Stimulated activated CD4-positive, alpha-beta T cell treated with anti-CD3 and anti-CD28 coated beads, TNF-alpha, amount 100 ng/mL, for 24 hours (primary cell): ENCODE measurements at places on chromosomes 2 and 18.
A peak's percentile ranks its signal among the peaks of the same experiment; 100 is the strongest.

GRCh38 chr2:231709981-231710798, 1.9 kb downstream of the PTMA start:
- peak; percentile 75 for DNase-seq

DNA sequence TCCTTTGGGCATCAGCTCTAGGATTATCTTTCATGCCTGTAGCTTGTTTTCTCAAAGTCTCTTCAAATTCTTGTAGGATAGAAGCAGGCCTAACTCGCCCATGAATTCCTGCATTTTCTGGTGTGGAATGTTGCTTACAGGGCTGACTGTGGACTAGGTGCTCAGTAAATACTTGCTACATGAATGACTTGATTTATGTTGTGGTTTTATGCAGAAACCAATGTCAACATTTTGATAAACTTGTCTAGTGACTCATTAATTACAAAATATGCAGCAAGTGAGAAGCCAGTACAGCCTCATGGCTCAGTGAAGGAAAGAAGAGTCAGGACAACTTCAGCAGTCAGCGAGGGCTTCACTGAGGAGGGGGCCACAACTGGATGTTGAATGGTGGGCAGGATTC, 110.6 kb upstream of the SIX2 start:
- DNase-seq: no peak

DNA sequence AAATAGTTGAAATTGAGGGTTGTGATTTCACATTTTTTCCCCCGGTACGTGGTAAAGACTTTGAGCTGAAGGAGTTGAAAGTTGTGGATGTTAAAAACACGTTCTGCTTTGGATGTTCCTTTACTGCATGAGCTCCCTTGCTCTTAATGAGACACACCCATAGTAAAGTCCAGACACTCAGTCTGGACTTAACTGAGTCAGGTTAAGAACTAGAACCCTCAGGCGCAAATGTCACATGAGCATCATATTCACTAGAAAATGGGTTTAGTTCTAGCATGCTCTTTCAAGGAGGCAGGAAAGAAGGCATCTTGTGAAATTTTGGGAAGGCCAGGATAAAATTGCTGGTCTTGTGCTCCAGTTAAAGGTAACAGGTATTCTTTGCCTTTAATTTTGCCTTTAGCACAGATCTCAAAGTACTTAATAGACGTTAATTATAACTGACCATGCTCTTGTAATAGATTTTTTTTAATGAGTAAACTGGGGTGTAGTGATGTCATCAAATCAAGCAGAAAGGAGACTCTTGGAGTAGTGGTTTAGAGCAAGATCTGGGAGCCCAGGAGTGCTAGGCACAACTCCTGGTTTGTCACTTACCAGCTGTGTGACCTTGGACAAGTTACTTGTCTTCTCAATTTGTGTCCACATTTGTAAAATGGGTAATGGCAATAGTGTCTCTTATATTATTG, 20.6 kb downstream of the ITGA6 start:
- no peak for DNase-seq

DNA sequence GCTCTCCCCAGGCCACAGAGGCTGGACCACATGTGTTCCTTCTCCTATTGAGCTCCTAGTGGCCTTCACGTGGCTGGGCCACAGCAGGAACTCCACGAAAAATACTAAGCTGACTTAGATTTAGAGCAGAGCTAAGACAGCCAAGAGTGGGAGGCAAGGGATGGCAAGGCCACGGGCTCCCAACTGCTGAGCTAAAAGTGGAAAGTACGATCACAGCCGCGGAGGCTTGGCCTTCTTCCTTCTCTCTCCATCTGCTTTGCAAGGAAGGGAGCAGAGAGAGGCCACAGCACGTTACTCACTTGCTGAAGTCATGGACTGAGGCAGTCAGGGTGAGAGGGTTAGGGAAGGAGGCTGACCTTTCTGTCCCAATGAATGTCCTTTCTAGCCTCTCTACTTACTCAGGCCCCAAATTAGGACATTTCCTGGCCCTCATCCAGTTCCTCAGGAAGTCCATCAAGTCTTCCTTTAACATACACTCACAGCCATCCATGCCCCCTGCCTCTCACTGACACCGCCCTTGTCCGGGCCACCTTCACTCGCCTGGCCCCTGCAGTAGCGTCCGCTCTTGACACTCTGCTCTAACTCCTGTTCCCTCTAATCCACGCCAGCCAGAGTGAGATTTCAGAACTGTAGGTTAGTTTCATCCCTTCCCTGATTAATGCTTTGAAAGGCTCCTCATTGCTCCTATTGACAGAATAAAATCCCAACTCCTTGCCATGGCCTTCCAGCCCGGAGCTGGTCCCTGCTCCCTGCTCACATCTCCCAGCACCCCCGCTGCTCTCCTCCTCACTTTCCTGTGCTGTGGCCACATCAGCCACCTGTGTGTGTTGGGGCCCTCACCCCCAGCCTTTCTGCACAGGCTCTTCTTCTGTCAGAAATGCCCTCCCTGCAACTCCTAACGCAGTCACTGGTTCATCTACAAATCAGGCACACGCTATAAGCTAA, 204.2 kb downstream of the CYP26B1 start:
- no peak for DNase-seq

DNA sequence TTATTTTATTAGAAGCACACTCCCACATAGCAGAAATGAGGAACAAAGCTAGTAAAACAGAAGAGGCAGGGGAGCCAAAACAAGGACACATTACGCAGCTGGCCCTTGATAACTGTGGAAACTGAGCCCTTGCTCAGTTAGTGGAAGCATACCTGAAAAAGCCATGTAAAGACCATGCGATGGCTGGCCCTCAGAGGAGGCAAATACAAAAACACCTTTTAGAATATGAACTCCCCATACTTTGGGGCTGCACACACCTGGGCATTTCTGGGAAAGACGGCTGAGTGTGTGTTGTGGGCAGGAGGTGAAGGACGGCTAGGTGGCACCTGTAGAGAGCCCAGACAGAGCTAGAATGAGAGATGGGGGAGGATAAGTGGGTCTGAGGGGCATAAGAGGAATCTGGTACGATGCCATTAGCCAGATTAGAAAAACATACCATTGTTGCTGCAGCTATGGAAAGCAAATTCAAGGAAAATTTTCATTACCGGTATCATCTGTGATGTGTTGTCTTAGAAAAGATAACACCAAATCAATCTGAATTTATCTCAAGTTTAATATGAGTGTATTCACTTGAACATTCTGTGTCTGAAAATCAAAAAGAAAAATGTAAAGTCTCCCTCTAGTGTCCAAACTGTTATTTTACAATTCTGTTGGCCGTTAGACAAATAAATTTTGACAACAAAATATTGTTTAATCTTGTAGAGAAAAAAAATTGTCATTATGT, 45.2 kb upstream of the SULT1C3 start:
- DNase-seq: no peak

DNA sequence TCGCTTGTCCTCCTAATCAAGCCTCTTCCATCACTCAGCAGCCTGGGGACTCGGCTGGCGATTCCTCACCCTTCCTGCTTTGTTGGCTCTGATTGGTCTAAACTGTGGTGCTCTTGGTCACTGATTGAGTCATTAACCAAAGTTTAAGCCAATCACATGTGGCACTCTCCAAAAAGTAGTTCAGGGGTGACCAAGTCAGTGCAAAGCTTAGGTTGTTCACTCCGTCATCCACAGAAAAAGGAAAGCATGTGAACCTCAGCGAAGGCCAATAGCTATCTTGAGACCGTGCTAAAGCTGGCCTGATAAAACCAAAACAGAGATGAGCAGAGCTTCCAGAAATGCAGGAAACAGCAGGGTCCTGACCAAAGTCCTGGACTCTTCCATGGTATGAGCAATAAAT, 4.9 kb downstream of the ALPK2 start:
- no peak for DNase-seq
